ENCODE measurements at places on chromosomes 4 and X. TPM values are rescaled to one million over a fixed set of nuclear protein-coding genes. Genes with fewer than 3 reads are reported as not detected.

The DCAF8L2 gene
- total RNA-seq: not detected

The PRR27 gene
- total RNA-seq: not detected

The NALF2 gene
- total RNA-seq: 1.8 TPM

The NCAPG gene
- 11.8 TPM for total RNA-seq

The MXRA5 gene
- 109 TPM for total RNA-seq

The CRMP1 gene
- 13.2 TPM for total RNA-seq

The SLIT2 gene
- 7.4 TPM for total RNA-seq

The CYBB gene
- 0.17 TPM for total RNA-seq

GRCh38 chr4:172103456-172103855, 290.3 kb downstream of the GALNTL6 start:
- no peak for DNase-seq

- DNase-seq: no peak
These were observed 5.0 kb downstream of the LNX1 start for GRCh38 chr4:53586121-53586816.

- no peak for DNase-seq
These were observed 6.3 kb downstream of the CA5B start for GRCh38 chrX:15744181-15744867.

DNA sequence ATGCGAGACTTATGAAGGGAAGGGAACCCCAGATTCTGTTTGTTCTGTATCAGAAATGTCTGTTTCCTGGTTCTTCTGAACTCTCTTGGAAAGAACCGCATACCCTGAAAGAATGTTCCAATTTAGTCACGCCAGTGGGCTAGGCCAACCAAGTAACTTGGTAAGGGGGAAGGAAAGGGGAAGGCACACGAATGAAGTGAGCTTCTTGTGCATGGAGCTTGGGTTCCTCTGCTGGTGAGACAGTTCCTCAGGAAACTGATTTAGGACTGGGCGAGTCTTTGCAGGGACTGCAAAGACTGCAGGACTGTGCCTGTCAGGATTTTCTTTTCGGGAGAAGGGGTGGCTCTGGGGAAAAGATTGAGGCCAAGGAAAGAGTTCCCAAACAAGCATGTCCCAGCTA, 35.6 kb downstream of the FRMPD3 start:
- no peak for DNase-seq

DNA sequence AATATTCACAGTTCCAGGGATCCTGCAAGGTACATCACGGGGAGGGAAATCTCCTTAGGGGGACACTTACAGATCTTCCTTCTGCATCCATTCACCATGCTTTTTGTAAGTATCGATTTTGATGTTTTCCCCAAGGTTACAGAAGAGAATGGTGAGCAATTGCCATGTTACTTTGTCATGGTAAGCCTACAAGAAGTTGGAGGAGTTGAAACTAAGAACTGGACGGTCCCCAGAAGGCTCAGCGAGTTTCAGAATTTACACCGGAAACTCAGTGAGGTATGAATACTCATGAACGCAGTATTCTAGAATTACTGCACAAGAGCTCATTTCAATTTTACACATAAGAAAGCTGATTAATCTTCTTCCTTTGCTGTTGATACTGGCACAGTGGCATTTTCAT, 53.9 kb downstream of the LRP2BP start:
- DNase-seq: no peak

DNA sequence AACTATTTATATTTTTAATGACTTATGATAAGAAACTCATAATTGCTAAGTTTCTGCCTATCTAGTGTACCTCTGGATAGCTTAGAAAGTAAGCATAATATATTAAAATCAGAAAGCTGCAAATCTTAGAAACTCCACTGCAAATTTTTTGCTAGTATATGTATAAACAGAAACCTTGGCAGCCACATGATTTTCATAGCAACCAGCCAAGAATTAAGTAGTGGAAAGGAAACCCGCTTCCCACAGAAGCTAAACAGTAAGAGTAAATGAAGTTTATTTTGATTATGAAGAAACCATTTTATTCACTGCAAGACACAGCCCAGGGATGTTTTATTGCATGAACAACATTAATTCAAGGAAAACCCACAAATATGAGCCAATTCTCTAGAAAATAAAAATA, 872.5 kb upstream of the ADGRL3 start:
- no peak for DNase-seq

DNA sequence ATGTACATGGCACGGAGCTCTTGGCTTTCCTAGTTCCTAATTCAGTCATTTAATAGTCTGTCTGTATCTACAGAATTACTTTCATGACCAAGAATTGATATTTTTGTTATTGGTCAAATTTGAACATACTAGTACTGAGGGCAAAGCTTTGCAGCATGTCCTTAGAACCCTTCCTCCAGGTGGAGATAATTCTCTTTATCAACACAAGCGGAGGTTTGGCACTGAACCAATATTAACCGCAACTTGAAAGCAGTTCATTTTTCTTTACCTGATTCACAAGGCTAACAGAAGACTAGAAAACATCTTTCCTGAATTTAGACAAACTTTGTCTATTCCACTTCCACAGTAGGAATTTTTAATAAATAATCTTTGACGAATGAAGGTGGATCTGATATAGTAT, 73.8 kb downstream of the TACR3 start:
- no peak for DNase-seq

- no peak for DNase-seq
These were observed 22.1 kb downstream of the TMEM131L start for GRCh38 chr4:153488006-153488891.

DNA sequence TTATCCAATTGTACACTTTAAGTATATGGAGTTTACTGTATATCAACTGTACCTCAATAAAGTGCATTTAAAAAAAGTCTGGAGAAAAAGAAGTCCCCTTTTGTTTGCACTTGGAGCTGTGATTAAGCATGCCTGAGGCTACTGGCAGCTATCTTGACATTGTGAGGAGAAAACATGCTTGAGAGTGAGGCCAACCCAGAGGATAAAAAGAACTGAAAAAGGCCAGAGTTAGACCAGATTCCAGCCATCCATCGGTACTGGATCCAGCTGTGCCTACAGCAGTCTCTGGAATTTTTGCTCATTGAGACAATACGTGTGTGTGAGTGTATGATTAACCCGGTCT, 57.4 kb downstream of the LGI2 start:
- no peak for DNase-seq

- no peak for DNase-seq
These were observed 29.7 kb downstream of the OFD1 start for GRCh38 chrX:13764281-13764680.

DNA sequence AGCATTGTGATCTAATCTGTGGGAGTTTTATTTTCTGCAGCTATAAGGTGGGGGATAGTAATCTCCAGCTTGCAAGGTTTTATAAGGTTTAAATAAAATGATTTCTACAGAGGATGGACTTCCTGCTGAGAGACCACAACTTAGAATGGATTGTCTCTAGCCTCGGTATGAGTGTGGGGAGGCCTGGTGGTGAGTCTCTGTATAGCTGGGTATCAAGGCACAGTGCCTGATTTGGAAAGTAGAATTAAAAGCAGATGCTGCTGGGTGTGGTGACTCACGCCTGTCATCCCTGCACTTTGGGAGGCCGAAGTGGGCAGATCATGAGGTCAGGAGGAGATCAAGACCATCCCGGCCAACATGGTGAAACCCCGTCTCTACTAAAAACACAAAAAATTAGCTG, 162.0 kb upstream of the GATB start:
- DNase-seq: no peak

- no peak for DNase-seq
These were observed 168.6 kb upstream of the PGRMC2 start for GRCh38 chr4:128456171-128456570.

- no peak for DNase-seq
These were observed 148.5 kb downstream of the FAM13A start for GRCh38 chr4:88908521-88908920.

GRCh38 chr4:182491719-182492118, 248.5 kb downstream of the TENM3 start:
- no peak for DNase-seq

DNA sequence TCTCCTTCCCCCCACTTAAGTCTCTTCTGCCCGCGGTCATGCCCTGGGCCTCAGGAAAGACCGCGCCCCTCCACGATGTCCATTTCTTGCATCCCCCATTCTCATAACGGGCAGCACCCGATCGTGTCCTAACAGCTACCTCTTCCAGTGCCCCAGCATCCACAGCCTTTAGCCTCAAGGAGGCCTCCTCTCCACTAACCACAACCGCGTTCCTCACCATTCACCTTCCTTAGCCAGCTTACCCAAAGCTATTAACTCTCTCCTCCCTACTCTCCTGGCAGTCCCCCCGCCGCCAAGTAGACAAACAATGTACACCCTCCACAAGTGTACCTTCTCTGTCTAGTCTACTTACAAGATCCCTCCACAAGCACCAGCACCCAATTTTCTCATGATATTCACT, 58.6 kb upstream of the PAGE5 start:
- no peak for DNase-seq

DNA sequence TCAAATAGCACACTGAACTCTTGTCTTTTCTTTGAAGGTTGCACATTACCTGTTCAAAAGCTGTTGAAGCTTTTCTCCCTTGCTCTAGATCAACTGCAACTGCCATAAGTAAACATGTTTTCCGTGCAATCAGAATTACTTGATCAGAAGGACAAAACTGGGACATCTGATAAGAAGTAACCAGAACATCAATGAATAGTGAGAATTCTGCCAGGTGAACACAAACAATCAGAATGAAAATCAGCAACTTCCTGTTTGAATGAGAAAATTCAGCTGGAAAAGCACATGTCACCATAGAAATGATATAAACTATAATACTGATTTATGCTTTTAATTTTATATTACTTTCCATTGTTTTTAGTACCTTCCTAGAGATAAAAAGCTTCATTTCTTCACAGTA, 160.7 kb downstream of the DLG3 start:
- no peak for DNase-seq

DNA sequence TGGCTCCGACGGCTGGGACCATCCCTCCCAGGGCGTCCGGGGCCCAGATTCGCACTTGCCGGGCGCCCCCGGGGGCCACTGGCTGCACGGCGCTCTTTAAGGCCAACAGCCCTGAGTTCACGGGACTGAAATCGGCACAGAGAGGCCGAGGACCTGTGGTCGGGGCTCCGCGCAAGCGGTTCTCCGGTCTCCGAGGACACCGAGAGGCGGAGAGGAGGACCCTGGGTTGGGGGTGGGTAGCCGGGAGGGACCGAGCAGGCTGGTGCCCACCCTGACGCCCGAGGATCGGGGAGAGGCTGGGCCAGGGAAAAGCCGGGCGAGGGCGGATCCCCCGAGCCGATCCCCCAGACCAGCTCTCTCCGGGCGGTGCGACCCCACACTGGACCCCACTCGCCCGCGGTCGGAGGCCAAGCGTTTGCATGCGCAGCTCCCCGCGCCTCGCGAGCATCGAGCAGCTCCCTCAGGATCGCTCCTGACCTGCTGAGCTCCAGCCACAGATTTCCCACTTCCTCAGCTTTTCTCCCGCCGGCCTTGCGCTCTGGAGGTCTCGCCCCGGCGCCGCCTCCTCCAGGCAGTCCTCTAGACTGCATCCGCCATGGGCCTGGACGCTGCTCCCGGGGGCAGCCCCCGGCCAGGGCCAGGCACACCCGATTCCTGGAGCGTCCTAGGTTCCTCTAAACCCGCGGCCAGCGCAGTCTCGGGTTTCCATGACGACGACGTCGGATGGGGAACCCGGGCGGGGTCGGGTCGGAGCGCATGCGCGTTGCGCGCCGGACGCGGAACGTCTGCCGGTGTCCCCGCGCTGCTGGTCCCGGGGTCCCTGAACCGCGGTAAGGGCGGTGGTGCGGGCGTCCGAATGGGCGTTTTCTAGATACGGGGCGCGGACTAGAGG, 17.6 kb upstream of the NAT8L start:
- peak; percentile 93 for DNase-seq

GRCh38 chr4:33512397-33512796, 2731.9 kb downstream of the ARAP2 start:
- DNase-seq: no peak

All from type B pancreatic cell (in vitro differentiated cells).